Esophagus mucosa (tissue), 1 donor: ENCODE measurements at places on chromosomes 13 and 19.
A peak's percentile ranks its signal among the peaks of the same experiment; 100 is the strongest.

DNA sequence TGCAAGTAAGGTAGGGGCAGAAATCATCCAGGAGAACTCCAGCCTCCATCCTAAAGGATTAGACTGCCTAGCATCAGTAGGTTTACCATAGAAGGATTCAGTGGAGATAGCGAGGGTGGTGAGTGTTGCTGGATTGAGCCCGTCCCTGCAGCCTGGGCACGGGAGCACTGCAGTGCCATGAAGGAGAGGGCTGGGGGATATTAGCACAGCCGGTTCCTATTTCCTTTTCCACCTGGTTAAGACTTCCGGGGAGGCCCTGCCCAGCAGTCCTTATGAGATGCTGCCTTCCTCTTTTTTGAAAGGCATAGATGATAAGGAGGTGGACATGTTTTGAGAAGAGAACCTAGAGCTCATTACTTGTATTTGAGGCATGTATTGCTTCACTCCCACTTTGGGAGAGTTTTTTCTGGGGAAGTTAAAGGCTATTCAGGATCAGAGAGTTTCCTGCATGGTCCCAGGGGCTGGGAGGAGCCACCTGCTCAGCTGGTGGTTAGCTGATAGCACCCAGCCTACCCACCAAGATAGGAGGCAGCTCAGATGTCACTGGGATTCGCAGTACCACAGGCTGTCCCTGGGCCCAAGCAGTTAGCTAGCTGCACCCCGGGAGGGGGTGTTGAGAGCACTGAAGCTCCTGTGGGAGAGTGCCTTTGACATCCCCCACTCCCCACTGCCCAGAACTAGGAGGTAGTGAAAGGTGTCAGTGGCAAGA, 17.2 kb downstream of the ACTN4 start:
- no peak for ATAC-seq

DNA sequence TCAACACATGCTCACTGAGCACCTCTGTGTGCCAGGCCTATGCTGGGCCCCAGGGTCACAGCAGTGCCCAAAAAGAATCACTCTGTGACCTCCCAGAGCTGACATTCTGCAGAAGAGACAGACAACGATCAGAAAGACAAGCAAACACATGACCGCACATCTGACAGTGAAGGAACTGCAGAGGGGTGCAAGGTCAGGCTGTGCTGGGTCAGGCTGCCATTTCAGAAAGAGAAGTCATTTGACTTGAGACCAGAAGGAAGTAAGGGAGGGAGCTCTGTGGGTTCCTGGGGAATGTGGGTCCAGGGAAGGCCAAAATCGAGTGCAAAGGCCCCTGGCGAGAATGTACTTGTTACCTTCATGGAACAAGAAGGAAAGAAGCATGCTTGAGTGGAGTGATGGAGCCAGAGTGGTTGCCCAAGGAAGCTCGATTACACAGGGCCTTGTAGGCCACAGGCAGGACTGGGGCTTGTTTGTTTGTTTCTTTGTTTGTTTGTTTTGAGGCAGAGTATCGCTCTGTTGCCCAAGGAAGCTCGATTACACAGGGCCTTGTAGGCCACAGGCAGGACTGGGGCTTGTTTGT, 11.4 kb upstream of the CD22 start:
- no peak for ATAC-seq

DNA sequence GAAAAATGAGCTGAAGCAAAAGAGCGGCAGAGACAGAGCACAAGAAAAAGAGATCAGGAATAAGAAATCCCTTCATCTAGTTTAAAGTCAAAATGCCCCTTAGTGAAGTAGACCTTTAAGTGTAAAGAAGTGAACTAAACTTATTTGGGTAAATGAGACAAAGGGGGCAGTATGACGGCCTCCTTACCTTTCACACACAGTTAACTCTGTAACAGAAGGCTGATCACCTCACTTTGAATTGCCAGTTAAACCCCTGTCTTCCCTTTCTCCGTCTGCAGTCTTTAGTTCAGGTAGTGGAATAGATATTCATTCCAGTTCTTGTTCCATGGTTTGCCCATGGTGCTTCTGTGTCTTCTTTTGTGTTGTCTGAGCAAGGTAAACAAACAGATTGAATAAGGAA, 1029.8 kb downstream of the DIAPH3 start:
- no peak for ATAC-seq

DNA sequence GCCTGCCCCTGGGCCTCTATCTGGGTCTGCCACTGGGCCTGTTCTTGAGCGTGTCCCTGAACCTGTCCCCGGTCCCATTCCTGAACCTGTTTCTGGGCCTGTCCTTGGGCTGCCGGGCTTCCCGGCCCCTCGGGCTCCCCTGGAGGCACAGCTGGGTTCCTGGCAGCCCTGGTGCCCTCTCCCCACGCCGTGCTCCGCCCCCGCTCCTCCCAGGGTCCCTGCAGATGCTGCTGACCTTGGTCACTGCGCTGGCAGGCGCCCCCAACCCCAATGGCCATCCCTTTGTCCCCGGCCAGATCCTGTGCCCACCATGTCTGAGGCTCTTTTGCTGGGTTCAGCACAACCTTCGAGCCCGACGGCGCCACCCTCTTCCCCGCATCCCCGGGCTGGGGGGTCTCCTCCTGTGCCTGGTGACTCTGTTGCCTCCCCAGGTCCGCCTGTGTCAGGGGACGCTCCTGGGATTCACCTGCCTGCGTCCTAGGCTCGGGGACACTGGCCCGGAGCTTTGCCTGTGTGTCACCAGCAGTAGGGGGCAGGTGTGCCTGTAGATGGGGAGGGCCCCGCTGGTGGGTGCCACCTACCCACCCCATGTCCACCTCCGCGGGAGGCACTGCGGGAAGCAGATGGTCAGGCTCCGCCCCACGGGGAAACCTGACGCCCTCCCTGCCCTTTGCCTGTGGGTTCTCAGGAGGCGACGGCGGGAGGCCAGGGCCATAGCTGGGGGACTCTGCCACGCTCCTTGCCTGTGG, 41.0 kb upstream of the GRTP1 start:
- no peak for ATAC-seq

DNA sequence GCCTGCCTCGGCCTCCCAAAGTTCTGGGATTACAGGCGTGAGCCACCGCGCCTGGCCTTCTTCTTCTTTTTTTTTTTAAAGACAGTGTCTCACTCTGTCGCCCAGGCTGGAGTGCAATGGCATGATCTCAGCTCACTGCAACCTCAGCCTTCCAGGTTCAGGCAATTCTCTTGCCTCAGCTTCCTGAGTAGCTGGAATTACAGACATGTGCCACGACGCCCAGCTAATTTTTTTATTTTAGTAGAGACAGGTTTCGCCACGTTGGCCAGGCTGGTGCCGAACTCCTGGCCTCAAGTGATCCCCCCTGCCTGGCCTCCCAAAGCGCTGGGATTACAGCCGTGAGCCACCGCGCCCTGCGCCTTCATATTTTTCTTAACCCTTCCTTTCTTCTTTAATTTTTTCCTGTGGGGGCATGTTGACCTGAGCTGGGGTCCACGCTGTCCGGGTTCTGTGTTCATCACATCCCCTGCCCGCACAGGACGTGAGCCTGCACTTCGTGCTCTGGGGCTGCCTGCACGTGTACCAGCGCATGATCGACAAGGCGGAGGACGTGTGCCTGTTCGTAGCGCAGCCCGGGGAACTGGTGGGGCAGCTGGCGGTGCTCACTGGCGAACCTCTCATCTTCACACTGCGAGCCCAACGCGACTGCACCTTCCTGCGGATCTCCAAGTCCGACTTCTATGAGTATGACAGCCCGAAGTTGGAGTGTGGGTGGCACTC, 14.1 kb downstream of the PNPLA6 start:
- ATAC-seq, result no peak

DNA sequence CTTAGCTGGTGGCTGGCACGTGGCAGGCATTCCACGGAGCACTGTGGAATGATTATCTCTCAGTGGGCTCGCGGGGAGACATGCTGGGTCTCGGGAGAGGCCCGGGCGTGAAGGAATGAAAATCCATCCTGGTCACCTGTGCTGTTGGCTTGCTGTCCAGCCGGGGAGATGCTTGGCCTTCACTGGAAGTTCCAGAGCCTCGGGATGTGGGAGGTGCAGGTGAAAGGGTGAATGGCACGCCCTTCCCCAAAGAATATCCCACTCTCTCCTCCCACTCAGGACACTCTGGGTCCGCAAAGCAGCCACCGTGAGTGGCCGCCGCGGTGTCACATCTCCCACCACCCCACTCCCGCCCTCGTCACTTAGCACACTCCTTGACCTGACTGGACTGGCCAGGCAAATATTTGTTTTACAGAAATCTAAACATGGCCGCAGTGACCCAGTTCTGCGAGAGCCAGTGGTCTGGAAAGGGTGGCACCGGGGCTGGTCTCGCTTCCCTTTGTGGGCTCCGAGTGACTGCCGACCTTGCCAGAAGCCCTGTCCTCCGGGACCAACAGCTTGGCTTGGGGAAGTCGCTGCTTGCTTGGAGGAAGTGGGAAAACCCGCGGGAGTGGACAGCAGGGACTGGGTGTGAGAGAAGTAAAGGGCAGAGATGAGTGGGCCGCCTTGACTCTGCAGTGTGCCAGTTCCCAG, 8.0 kb downstream of the DPP9 start:
- no peak for ATAC-seq

GRCh38 chr19:28542394-28543243, 670.3 kb downstream of the UQCRFS1 start:
- no peak for ATAC-seq

DNA sequence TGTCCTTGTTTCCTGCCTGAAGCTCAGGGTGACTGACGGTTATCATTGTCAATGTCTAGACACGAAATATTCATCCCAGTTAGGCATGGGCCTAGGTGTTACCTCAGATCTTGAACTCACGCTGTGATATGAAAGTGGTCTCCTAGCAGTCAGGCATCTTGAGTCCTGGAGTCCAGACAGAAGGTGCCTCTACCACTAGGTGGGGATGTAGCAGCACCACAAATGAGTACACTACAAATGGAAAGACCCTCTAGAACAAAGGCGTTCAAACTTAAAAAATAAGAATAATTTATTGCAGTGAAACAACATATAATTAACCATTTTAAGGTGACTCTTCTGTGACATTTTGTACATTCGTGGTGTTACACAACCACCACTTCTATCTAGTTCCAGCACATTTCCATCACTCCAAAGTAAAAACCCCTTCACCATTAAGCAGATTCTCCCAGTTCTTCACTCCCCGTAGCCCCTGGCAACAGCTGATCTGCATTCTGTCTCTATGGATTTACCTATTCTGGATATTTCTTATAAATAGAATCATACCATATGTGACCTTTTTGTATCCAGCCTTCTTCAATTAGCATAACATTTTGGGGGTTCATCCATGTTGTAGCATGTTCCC, 11.9 kb upstream of the FRY start:
- ATAC-seq, result no peak

GRCh38 chr13:109787135-109787954, 962 bp upstream of the IRS2 start:
- ATAC-seq, result peak; percentile 4

GRCh38 chr19:16397791-16398529, 73.3 kb downstream of the KLF2 start:
- ATAC-seq, result no peak

DNA sequence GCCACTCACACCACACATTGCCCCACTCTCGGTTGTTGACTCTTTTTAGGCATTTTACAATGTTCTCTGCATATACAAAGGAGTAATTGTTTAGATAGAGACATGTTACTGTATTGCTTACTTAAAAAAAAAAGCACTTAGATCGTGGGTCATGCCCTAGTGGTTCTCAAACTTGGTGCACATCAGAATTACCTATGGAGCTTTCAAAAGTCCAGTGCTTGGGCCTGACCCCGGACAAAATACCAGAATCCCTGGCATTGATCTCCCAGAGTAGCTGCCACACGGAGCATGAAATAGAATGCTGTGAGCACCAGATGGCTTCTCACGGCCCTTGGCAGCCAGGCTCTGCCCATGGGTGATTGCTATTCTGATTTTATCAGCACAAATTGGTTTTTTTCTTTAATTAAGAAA, 20.0 kb downstream of the ACP7 start:
- no peak for ATAC-seq

- peak; percentile 85 for ATAC-seq
Observed at GRCh38 chr13:75458696-75459422, 23.1 kb downstream of the TBC1D4 start.

GRCh38 chr19:49468746-49469447, 5.1 kb upstream of the FLT3LG start:
- ATAC-seq, result peak; percentile 78

DNA sequence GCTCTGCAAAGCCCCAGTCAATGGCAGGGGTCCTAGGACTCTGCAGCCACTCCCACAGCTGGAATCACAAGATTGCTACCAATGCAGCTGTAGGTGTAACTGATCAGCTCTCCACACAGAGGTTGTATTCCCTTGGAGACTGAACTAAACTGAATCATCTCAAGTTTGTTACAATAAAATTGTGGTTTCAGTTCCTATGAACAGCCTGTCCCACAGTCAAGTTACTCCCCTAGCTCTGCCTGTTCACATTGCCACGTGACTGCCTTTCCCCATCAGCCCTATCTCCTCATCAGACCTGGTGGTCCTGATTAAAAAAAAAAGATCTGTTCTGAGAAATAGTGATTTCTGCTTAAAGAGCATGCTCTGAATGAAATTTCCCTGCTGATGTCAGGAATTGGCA, 287.9 kb upstream of the NBEA start:
- ATAC-seq, result no peak

GRCh38 chr13:66994097-66994496, 236.0 kb downstream of the PCDH9 start:
- no peak for ATAC-seq

GRCh38 chr13:110920038-110920437, 5.2 kb upstream of the ANKRD10 start:
- ATAC-seq, result no peak

DNA sequence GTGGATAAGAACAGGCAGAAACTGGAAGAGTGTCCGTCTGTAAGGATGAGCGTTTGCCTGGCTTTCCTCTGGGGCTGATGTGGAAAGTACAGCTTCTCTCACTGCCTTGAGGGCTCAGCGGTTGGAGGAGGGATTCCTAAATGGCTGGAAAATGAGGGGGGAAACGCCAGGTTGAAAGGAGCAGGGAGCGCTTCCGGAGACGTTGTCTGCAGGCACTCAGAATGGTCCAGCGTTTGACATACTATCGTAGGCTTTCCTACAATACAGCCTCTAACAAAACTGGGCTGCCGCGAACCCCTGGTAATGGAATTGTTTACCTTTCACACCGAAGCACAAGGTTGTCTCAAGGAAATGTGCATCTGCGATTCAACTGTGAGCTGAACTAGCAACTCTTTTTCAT, 39.9 kb downstream of the MRPL57 start:
- no peak for ATAC-seq

DNA sequence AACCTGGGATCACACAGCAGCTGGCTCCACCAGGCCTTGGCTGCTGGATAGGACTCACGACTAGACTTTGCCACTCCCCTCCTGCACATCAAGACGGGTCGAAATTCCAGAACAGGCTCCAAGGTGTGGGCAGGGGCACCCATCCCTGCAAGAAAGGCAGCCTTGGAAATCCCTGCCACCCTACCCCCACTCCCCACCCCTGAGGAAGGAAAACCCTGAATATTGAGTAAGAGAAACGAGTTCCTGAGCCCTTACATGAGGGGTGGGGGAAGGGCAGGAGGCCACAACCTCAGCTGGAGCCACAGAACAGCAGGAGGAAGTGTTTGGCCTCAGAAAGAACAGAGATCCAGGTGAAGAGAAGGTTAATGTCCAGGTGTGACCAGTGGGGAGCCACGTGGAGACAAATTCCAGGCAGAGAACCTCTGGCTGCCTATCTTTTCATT, 20.1 kb downstream of the DEDD2 start:
- ATAC-seq, result peak; percentile 4
